ENCODE measurements at places on chromosomes 3 and 15.

DNA sequence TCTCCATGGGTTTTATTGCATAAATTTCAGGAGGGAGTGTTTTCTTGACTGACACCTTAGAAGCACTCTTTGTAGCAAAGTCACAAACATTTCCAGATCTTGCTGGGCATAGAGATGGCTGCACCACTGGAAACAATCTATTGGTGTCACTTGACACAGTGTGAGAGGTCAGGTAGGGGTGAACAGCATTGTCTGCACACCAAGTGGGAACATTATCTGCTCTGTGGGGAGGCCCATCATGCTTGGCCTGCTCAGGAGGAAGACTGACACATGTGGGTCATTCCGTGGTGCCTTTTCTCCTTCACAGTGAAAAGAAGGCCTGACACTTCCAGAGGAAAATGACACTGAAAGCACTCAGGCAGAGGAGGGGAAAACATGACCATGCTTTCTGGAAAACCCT, 149.9 kb upstream of the GALNT15 start:
- no peak for DNase-seq

GRCh38 chr3:166697495-166697894, 682.6 kb downstream of the ZBBX start:
- no peak for DNase-seq

- DNase-seq: no peak
These were observed 151.1 kb upstream of the PRR20G start for GRCh38 chr3:127438951-127439350.

DNA sequence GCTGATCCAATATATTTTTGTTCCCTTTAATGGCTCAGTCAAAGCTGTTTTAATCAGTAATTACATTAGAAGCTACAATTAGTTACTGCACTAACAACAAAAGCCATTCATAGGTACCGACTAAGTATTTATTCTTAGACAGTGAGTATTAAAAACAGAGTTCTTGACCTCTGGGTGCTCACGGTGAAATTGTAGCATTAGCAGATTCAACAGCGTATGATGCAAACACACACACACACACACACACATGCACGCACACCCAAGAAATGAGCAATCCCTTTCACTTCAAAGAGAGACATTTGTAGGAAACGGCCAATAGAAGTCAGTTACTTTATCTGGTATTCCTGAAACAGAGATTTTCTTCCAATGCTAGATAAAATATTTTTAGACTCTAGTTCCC, 27.0 kb upstream of the MITF start:
- DNase-seq: no peak

DNA sequence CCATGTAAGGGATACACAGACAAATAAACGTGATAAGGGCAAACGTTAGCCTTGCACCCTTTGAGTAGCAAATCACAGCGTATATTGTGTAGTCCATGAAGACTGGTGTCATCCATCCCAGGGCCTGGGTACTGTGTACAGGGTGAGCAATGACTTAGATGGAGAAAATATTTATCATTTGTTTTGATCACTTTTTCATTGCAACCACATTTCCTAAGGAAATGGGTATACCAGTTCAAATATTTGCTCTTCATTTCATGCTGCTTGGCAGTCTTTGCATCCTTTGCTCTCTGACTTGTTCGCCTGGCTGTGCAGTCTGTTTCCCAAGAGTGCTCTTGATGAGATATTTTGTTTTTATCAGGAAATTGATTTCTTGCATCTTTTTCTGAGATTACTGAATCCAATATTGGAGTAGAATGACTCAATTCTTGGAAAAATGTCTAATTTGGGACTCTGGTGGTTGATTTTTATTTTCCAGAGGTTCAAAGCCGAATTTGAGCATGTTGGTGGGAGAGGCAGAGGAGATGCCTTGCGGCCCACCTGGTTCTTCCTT, 424.6 kb upstream of the SEMA6D start:
- DNase-seq: no peak

DNA sequence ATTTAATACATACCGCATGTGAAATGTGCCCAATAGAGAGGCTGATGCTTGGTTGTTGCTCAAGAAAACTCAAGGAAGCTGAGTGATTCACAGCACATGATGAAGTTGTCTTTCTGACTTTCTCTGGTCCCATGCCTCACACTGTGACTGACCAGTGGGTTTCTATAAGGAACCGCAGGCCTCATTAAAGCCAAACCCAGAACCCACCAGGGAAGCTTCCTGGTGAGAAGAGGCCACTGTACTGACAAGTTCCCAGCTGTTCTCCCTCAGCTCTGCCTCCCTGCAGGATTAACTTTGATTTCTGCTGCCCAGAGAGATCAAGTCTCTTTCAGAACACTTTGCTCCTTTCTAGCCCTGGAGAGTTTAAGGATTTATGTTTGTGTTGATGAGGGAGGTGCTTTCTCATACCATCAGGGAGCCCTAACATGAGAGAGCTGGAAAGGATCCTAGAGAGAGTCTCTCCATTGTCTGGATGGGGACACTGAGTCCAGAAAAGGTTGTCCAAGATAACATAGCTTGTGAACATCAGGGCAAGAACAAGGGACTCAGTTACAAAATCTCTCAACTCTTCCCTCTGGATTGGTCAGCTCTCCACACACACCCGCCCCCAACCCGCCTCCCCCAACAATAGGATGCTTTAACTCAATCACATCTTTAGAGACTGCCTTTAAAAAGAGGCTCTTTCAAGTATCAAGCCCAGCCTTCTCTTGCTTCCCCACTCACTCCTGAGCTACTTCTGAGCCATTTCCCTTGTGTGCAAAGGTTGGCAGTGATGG, 303.2 kb upstream of the TLE3 start:
- DNase-seq: no peak

DNA sequence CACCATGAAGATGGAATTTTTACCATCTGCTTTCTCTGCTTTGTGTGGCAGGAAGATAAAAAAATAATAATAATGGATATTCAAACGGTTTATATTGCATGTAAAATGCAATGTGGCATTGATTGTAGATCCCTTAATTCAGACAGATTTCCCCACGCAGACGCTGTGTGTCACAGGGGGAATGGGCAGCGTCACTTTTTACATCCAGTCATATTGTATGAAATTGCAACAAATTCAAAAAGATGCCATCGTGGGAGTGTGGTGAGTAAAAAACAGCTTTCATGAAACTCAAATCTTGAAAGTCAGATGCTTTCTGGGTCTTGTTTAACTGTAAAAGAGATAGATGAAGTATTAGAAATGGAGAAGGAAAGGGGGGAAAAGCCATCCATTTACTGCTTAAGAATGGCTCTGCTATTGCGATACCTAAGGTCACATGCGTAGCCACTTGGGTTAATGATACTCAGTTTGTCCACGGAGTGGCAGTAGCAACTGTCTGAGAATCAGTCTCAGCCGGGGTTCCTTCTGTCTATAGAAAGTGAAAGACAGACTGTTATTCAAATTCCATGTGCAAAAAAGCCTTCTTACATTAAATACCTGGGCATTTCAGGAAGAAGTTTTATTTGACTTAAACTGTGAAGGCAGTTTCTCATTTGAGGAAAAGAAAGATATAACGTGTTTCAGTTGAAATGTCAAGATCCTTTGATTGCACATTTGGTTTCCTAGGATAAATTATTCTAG, 28.5 kb downstream of the BTD start:
- DNase-seq: no peak

GRCh38 chr3:64488939-64489338, 198.9 kb downstream of the ADAMTS9 start:
- no peak for DNase-seq

- DNase-seq: no peak
These were observed 291.8 kb downstream of the NAALADL2 start for GRCh38 chr3:175150812-175151401.

DNA sequence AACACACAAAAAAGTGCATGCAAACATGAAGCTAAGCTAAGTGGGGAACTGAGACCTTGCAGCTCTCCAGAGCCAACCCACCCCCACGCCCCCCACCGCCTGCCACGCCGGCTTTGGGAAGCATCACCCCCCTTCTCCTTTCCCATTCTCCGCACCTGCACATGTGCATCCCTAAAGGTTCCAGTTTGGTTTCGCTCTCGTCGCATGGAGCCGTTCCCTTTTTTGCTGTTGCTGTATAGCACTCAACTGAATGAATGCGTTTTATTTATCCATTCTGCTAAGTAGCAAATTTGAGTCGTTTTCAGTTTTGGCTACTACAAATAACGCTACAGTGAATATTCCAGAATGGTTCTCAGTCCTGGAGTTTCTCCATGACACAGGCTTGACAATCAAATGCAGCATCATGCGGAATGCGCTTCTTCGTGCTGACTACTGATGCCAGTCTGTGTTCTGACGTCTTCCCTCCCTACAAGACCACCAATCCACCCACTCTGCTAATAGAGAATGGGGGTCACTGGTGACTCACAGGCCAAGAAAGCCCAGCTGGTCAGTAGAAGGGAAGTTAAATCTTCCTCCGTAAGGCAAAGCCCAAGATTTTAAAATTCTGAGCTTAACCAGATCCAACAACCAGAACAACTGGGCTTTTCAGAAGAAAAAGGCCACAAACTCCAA, 115.3 kb downstream of the XXYLT1 start:
- no peak for DNase-seq

All from esophagus squamous epithelium (tissue), 5 donors.